ENCODE measurements at places on chromosomes 5 and 9.
A peak's percentile ranks its signal among the peaks of the same experiment; 100 is the strongest.

- DNase-seq, result no peak
Measured at GRCh38 chr9:34687276-34688030, 3.6 kb downstream of the CCL19 start.

DNA sequence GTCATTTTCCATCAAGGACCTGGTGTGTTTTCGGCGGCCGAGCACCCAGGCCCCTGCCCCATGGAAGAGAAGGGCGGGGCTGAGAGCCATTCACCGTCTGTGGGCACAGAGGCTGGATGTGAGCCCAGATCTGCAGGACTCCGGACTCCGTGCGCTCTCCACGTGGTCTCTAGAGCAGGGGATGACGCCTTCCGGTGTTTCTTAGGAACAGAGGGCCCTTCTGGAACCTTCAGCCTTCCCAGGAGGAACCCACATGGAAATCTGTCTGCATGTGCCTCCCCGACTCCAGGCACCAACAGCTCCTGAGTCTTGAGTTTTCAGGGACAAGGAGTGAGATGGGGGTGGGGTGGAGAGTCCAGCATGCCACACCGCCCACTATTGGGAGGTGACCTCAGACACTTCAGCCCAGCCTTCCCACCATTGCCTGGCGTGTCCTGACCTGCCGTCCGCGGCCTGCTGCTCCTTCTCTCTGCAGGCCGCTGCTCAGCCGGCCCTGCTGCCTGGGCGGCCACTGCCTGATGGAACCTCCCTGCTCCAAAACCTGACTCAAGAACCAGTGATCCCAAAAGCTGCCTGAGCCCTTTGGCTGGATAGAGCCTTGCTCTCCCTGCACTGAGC is 2.4 kb upstream of the RXRA start:
- DNase-seq, result no peak

DNA sequence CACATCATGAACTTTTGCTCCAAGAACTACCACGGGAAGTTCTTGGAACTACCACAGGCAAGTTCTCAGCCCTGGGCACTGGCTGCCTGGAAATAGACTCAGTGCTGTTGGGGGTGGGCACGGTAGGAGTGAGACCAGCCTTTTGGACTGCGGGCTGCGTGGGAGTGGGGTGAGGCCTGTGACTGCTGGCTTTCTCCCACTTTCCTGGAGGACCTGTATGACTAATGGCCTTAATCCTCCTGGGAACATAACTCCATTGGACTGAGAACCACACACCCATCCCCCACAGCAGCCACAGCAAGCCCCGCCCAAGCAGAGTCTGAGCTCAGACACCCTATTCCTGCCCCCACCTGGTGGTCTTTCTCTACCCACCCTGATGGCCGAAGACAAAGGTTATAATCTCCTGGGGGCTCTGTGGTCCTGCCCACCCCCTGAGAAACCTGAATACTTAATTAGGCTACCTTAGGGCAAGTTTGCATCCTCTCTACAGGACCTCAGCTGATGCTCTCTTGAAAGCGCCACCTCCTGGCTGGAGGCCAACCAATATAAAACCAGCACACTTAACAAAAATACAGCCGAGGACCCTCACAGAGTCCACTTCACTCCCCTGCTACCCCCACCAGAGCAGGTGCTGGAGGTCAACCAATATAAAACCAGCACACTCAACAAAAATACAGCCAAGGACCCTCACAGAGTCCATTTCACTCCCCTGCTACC is 112.6 kb downstream of the CACNA1B start:
- DNase-seq, result no peak

- no peak for DNase-seq
Measured at GRCh38 chr9:35618854-35619799, 914 bp upstream of the CD72 start.

DNA sequence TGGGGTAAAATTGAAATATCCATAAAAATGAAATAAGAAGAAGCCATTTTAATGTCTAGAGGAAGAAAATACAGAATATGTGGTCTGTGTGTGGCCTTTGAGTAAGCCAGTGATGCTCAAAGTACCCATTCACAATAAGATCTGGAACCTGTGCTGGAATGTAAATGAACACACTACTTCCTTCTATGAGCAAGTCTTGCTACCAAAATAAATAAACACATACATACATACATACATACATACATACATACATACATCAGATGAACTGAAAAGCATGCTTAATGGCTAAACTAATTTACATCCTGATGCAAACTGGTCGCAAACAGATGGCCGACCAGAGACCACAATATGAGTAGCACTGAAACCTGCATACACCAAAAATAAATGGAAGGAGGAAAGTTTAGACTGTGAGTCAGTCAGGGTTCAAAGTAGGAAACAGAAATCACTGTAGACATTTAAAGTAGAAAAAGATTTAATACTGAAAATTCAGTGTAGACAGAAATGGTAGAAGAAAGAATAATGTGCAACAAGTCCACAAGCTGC is 317.6 kb downstream of the CAAP1 start:
- no peak for DNase-seq

GRCh38 chr9:76619640-76620039 is 144.6 kb upstream of the PCA3 start:
- DNase-seq, result no peak

GRCh38 chr5:91416491-91416890 is 33.4 kb upstream of the ARRDC3 start:
- DNase-seq, result no peak

- no peak for DNase-seq
Measured at GRCh38 chr5:132457371-132458225, 33.0 kb downstream of the IRF1 start.

DNA sequence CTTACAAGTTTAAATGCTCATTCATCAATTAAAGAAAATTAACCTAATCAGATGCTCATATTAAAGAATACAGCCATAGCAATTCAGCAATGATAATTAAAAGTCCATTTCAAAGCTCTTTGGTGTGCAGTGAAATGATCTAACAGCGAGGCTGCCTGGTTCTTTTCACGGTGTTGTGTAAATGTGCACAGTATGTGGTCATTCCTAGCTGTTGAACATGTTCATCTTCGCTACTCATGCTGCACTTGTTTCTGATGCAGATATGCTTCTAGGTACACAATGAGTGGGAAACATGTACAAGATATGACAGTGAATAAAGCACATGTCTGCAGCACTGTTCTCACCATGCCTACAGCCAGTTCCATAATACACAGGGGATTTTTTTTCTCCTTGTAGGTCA is 163.5 kb downstream of the NR2F1-AS1 start:
- DNase-seq, result no peak

DNA sequence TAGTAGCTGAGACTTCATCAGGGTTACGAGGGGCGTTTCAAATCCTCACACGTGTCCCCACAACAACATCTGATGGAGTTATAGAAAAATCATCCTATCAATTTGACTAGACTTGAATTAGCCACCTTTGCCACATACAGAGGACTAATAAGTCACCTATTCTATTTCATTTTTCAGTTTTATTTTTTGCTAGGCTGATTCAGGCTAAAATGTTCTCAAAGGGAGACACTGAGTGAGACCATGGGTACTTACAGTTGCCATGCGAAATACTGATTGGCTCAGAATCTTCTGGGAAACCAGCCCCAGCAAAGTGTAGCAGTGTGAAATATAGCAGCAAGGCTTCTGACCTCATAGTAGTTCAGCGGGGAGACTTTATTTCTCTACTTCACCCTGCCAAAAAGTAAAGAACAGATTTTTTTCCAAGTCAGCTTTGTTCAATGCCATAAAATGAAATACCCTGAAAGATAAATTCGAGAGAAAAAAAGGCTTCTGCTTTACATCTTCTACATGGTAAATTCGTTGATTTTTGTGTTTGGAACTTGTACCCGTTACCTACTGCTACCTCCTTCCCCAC is 69.9 kb downstream of the SEMA6A start:
- DNase-seq, result no peak

GRCh38 chr5:87190687-87191086 is 77.0 kb upstream of the RASA1 start:
- no peak for DNase-seq

GRCh38 chr5:37803487-37803886 is 36.4 kb downstream of the GDNF start:
- DNase-seq, result no peak

- peak; percentile 34 for DNase-seq
Measured at GRCh38 chr9:37407468-37407867, 15.0 kb upstream of the GRHPR start.

DNA sequence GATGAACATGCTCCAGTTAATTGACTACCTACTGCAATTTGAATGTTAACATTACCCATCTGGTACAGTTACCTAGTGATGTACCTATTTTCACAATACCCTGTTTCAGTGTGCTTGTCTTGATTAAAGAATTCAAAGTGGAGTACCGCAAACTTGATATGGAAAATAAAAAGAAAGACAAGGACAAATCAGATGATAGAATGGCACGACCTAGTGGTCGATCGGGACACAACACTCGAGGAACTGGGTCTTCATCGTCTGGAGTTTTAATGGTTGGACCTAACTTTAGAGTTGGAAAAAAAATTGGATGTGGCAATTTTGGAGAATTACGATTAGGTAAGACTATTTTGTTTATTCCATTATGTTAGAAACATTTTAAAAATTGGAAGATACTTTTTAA is 33.5 kb downstream of the CSNK1G3 start:
- peak; percentile 34 for DNase-seq

DNA sequence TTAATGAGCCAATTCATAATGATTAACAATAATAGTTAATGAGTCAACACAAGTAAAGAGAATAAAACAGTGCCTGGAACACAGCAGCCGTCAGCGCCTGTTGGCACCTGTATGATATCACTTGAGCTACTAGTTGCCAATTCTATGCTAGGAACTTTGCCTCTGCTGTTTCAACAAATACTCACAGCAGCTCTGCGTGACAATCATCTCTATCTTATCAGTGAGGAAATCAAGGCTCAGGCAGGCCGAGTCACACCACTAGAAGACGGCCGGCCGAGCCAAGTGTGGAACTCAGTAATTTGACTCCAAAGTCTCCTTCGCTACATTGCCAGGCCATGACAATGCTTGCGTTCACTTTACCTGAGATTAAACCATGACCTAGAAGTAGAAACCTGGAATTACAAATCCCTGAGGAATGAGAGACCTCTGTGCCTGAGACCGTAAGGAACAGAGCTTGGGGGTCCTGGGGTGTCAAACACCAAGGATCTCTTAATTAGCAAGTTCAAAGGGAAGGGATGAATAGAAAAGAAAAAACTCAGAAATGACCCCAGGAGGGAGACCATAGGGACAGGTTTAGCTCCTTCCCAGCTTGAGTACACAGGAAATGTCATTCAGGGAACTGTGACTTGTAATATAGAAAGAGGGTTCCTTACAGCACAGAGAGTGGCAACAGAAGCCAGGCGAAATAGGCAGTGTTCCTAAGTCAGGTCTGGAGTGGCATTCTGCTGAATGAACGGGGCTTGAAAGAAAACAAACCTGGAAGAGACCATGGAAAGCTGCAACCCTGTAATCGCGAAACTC is 109.1 kb downstream of the SUSD1 start:
- no peak for DNase-seq

- peak; percentile 27 for DNase-seq
Measured at GRCh38 chr5:172789687-172790495, 18.9 kb upstream of the DUSP1 start.

- no peak for DNase-seq
Measured at GRCh38 chr5:153907170-153907775, 131.4 kb downstream of the FAM114A2 start.

- DNase-seq, result no peak
Measured at GRCh38 chr5:158821331-158821730, 278.4 kb downstream of the EBF1 start.

DNA sequence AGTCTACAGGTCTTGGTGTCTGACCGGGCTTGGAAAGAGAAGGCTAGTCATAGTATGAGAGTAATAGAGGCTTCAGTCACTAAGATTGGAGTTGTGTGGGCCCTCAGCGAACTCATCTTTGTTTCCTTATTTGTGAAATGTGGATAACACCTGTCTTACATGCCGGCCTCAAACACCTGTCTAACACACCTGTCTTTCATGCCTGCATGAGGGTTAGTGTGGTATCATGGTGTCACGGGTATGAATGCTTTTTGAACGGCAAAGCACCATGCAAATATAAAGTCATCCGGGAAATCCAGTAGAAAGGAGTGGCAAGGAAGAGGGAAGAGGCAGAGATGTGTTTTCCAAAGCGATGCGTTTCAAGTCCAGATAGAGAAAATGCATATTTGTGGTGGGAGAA is 25.5 kb downstream of the GRAMD2B start:
- no peak for DNase-seq

GRCh38 chr9:17269799-17270198 is 135.0 kb downstream of the CNTLN start:
- DNase-seq, result no peak

DNA sequence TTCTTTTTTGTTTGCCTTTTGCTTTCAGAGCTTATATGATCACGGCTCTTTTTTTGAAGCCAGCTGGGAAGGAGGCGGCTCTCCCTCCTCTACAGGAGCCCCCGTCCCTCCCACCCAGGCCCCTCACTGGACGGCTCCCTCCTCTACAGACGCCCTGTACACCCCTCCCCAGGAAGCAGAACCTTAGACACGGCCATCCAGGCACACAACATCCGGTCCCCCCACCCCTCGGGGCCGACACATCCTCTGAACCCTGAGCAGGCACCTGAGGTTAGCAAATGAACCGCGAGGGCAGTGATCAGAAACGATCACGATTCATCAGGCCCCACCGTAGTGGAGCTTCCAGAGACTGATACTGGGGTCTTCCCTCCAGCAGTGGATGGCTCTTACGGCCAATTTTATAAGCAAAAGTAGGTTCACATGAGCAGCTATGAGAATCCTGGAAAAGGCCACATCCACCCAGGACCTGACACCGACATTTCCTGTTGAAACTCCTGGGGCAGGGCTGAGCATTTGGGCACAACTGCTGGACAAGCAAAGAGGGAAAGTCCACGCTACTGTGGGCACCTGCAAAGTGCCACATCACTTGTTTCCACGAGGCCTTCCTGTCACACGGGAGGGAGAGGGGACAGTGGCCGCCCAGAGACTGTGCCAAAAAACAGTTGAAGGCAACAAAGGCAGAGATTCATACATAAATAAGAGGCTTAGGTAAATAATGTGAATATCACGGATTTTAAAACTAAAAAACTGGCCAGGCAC is 78.9 kb downstream of the SEMA4D start:
- DNase-seq, result no peak

GRCh38 chr5:98570661-98571191 is 202.7 kb upstream of the RGMB start:
- DNase-seq, result no peak

GRCh38 chr9:38417003-38417945 is 7.0 kb downstream of the IGFBPL1 start:
- DNase-seq, result peak; percentile 44

GRCh38 chr5:107213025-107213424 is 457.7 kb downstream of the EFNA5 start:
- no peak for DNase-seq

DNA sequence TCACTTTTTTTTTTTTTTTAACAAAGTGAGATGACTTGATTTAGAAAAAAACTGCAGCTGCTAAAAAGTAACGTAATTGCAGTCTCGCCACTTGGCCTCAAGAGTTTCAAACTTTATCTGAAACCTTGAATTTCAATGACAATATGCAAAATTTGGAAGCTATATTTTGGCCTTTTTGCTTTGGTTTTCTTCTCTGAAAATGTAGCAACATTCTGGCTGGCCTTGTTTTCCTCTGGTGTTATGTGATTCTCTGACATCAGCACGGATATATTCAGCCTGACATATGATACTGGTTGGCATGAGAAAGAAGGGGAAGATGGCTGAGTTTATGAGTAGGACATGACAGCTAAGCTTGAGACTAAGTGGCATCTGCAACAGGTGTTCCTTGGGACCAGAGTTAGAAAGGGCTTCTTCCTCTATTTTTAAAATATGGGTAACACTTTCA is 136.5 kb downstream of the MEF2C start:
- no peak for DNase-seq
